ENCODE measurements at places on chromosomes 16 and 17.

DNA sequence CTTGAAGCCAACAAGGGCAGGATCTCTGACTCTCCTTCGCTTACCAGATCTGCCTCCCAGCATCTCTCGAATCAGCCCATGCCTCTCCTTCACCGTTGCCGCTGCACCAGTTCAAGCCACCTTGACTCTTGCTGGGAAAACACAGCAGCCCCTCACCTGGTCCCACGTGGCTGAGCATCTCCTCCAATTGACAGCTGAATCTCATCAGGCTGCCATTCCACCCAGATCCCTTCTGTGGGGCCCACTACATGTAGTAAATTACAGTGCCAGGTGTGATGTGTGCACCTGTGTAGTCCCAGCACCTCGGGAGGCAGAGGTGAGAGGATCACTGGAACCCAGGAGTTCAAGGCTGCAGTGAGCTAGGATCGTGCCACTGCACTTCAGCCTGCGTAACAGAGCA is 37.8 kb upstream of the C16orf78 start:
- no peak for DNase-seq

- DNase-seq = no peak
Observed at GRCh38 chr17:9016941-9017552, 4.3 kb upstream of the NTN1 start.

- no peak for DNase-seq
Observed at GRCh38 chr16:55274391-55274790, 49.6 kb upstream of the IRX6 start.

DNA sequence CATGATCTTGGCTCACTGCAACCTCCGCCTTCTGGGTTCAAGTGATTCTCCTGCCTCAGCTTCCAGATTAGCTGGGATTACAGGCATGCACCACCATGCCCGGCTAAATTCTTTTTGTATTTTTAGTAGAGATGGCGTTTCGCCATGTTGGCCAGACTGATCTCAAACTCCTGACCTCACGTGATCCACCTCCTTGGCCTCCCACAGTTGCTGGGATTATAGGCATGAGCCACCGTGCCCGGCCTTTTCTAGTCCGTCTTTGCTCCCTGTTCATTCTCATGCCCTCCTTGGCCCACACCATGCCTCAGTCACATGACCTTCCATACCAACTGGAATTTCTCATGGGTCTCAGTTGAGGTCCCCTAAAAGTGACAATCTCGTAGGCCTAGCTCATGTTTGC is 86.9 kb downstream of the SNX29 start:
- DNase-seq = no peak

DNA sequence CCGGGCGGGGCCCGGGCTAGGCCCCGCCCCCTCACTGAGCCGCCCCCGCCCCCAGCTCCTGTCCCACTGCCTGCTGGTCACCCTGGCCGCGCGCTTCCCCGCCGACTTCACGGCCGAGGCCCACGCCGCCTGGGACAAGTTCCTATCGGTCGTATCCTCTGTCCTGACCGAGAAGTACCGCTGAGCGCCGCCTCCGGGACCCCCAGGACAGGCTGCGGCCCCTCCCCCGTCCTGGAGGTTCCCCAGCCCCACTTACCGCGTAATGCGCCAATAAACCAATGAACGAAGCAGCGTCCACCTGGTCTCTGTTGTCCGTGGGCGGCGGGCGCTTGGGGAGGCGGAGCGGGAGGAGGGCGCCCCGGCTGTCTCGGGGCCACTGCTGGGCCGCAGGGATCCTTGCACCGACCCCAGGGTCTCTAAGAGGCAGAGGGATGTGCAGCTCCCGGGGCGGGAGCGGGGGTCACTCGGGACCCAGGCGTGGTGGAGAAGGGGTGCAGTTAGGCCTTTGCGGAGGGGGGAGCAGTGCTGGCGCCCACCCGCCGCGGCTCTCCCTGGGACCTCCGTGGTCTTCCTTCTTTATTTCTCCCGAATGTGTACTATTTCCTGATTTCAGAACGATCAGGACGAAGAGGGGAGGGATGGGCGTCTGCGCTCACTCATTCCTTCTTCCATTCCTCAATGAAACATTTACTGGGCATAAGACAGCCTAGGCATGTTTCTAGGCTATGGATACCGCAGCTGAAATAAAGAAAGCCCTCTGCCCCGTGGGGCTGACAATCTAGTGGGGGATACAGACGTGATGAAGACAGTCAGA is 2.0 kb downstream of the HBZ start:
- DNase-seq = no peak

DNA sequence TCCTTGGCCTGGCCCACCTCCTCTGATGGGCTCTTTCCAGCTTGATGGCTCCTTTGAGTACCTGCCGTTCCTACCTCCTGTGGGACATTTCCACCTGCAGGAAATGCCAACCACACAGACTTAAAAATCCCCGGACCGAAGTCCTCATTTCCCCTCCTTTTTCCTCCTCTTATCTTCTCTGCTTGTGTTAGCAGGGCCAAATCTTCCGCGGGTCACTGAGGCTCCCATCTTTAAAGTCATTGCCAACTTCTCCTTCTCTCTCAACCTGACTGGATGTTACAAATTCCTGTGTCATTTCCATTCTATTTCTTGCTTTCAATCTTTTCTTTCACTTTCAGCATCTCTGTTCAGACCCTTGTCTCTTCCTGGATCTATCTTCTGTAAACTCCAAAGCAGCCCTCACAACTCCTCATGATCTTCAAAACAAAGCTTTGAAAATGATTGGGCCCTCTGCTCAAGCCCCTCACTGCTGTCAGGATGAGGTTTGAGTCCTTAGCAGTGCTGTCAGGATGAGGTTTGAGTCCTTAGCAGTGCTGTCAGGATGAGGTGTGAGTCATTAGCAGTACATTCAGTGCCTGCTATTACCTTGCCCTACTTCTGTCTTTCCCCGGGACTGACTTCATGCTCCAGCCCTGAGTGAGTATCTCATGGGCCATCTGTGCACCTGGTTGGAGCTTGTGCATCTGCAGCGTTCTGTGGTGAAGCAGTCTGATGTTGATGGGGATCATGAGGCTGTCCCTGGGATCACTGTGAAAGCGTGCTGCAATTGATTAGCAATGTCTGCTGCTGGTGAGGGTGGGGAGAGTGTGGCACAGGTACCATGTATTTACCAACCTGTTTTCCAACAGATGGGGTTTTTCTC is 100.1 kb downstream of the IRF8 start:
- no peak for DNase-seq
